ENCODE measurements at places on chromosomes 1 and 21.

- DNase-seq: no peak
These were observed 25.3 kb upstream of the TRAPPC10 start for GRCh38 chr21:43986544-43987451.

- DNase-seq: no peak
These were observed 37.5 kb downstream of the ELAPOR1 start for GRCh38 chr1:109151146-109151990.

DNA sequence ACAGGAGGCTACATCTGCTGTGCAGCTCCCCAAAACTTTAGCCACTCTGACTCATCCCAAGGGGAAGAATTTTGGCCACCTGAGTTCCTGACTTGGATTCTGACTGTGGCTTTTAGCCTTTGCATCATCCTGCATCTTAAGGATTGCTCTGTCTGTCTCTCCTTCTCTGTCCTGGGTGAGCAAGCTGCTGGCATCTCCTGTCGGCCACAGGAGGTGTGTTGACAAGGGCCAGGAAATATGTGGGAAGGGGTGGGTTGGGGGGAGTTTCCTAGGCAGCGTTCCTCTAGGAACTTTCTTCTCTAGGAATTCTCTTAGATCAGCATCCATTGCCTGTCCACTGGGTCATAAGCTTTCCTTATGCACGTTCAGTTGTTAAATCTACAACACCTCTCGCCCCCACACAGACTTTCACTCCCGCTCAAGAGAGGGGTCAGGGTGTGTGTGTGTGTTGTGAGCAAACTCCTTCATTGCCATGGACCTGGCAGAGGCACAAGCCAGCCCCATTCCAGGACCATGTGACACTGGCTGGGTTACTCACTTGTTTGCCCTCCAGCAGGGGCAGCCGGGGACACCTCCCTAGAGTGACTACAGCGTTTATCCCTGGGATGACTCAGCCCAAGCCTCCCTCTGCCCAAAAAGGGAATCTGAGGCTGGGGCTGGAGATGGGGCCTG, 145.0 kb upstream of the DUSP10 start:
- DNase-seq: peak; percentile 49

DNA sequence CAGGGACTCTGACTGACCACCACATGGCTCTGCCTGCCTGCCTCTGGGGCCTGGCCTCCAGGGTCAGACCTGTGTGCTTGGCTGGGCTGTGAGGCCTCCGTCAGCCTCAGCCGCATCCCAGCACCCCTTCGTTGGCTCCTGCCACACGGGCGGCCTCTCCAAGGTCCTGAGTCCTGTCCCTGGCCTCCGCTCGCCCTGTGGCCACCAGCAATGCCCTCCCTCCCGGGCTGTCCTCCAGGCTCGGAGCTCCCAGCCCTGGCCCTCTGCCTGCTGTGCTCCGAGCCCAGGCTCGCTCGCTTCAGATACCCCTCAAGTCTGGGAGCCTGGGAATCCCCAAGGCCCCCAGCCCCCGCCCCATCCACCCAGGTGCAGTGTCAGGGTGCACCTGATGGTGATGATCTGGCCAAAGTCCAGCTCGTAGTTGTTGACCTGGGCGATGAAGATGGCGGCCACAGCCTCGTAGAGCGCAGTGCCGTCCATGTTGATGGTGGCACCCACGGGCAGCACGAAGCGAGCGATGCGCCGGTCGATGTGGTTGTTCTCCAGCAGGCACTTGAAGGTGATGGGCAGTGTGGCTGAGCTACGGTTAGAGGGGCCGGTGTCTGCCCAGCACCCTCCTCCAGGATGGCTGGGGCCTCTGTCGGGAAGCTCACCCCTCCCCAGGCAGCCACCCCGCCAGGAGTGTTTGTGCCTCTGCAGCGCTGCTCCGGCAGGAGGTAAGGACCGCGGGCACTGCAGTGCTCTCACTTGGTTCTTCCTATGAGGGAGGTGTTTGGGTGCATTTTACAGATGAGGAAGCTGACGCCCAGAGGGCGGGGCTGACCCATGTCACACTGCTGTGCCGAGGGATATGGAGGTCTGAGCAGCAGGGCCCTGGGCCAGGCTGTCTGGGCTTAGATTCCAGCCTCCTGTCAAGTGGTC, 28.5 kb downstream of the PODN start:
- DNase-seq: no peak

DNA sequence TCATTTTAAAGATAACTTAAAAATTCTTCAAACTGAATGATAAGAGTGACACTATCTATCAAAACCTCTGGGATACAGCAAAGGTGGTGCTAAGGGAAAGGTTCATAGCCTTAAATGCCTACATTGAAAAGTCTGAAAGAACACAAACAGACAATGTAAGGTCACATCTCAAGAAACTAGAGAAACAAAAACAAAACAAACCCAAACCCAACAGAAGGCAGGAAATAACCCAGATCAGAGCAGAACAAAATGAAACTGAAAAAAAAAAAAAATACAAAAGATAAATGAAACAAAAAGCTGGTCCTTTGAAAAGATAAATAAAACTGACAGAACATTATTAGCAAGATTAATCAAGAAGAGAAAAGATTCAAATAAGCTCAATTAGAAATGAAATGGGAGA, 6.8 kb downstream of the ODF2L start:
- no peak for DNase-seq

DNA sequence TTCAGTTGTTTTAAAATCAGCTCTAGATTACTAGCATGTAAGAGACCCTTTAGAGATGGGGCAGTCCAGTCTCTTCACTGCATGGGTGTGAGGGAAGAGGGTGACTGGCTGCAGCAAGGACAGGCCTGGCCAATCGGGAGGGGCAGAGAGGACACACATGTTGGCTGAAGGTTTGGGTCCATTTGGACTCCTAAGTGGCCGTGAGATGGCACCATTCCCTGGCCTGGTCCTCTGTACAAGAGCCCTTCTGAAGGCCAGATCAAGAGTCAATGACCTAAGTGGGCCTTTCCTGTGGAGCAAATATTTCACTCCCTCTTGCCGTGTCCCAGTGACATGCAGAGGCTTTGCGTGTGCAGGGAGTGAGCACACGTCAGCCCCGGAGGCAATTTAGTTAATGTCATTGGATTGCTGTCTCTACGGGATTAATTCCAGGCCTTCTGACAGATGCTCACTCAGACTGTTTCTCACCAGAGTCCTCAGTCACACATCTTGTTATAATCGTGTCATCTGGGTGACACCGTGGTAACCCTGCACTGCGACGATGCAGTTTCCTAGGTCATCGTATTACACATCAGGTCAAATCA, 613.0 kb downstream of the NPHP4 start:
- no peak for DNase-seq

GRCh38 chr1:109993885-109994284, 9.3 kb downstream of the AHCYL1 start:
- DNase-seq: no peak

DNA sequence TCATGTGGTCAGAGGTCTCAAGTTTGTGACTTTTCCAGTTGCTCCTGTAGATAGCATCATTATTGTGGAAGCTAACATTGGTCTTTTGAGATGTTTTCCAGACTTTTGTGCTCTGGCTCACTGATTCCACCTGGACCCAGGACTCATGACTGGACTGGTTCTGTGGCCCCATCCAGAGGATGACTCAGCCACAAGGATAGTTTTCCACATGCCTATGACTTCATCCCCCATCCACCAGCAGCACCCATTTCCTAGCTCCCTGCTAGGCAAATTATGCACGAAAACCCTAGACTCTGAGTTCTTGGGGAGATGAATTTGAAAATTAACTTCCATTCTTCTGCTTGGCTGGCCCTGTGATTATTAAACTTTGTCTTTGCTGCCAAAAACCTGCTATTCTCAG, 949.3 kb downstream of the MRPL39 start:
- DNase-seq: no peak

- DNase-seq: no peak
These were observed 114.1 kb downstream of the C1orf94 start for GRCh38 chr1:34290831-34291230.

- no peak for DNase-seq
These were observed 148.2 kb upstream of the COL6A1 start for GRCh38 chr21:45833414-45833813.

DNA sequence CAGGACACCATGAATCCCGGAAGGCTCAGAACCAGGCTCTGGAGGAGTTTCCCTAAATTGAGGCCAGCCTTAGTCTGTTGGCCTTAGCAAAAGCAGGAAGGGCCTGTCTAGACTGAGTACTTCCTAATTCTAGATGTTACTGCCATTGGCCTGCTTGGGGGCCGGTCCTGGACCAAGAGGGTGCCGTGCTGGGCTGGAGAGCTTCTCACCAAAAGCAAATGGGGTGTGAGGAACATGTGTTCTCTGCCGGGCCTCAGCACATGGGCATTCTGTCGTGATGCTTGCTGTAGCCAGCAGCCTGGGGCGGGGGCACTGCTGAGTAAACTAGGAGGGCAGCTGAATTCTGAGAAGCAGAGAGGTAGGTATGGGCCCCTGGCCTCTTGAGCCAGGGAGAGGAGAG, 35.7 kb upstream of the MAN1C1 start:
- no peak for DNase-seq

GRCh38 chr1:239719642-239720258, 333.4 kb downstream of the CHRM3 start:
- no peak for DNase-seq
